SK-MEL-5 (cell line): ENCODE measurements at places on chromosomes 2 and 18.
A peak's percentile ranks its signal among the peaks of the same experiment; 100 is the strongest.

GRCh38 chr2:43943809-43944452 lies 51.9 kb downstream of the LRPPRC start:
- peak; percentile 98 for DNase-seq

GRCh38 chr2:236044191-236044590 lies 124.0 kb downstream of the GBX2 start:
- no peak for DNase-seq

DNA sequence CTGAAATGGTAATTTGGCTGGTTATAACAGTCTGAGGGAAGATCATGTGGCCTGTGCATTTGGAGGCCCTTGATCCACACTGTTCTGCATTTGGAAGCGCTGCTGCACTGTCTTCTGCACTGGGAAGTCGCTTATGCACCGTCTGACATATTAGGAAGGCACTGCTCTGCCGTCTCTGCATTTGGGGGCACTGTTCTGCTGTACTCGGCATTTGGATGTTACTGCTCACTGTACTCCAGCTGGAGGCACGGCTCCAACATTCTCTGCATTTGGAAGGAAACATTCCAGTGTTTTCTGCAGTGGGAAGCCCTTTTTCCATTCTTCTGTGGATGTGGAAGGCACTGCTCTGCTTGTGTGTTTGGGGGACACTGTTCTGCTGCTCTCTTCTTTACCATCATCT lies 9.6 kb upstream of the PROM2 start:
- no peak for DNase-seq

GRCh38 chr18:30810580-30810979 lies 232.0 kb downstream of the DSC3 start:
- no peak for DNase-seq

DNA sequence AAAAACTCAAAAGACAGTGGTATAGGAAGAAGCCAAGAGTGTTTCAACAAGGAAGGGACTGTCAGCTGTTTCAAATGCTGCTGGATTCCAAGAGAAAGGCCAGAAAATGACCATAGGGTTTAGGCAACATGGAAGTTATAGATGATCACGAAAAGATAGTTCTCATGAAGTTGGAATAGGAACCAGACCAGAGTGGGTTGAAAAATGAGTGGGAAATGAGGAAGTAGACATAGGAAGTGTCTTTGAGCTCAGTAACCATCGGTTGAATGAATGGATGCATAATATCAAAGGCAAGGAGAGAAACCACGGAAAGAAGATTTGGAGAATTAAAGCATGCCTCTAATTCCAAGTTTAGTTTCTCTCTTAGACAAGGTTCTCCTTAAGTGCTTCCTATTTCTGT lies 1.3 kb downstream of the NCAPH start:
- no peak for DNase-seq

DNA sequence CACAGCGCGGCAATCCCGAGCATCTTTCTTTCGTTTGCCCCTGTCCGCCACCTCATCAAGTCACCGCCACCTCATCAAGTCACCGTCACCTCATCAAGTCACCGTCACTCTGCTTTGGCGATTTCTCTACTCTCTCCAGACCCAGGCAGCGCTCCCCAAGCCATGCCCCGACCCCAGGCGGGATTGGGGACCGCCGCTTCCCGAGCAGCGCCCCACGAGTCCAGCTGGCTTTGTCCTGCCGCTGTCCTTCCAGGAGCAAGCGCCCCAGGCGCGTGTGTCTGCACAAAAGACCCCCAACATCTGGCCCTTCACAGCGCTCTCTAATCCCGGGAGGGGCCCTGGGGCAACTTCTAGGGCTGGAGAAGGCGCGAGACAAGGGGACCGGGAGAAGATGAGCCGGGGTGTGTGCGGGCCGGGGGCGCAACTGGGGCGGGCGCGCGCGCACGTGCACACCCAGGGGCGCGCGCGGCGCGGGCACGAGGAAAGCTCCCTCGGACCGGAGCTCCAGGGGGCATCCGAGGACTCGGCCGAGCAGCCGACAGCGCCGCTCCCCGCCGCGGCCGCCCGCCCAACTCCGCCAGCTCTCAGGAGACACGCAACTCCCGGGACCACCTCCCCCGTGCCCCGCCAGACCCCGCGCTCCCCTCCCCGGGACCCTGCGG lies 633 bp upstream of the RNF152 start:
- peak; percentile 52 for DNase-seq

DNA sequence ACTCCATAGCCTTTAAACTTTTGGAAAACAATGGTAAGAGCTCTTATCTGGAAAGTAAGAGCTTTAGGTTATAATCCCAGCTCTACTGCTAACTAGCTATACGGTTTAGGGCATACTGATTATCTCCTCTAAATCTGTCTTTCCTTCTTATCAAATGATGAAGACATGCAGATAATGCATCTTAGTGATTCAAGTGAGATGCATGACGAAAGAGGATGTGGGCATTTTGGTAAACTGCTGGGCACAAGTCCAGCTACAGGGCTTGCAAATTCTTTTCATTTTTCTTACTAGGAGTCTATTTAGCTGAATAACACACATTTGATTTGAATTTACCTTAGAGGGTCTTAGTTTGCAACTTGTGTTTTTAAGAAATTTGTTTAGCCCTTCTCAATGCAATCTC lies 1604.8 kb upstream of the ZEB2 start:
- no peak for DNase-seq

DNA sequence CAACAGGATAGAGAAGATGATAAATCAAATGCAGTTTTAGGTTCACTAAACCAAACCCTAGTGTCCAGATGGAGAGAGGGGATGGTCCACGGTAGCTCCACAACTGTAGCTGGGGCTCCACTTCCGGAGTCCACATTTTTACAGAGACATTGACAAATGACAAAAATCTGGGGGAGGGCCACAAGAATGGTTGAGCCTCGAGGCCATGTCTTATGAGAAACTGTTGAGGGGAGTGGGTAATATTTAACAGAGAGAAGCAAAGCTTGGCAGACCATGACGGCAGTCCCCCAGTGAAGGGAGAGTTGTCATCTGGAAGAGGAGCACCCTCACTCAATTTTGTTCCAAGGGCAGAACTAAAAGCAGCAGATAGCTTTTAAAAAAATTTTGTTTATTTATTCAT lies 17.6 kb upstream of the EPHA4 start:
- no peak for DNase-seq

DNA sequence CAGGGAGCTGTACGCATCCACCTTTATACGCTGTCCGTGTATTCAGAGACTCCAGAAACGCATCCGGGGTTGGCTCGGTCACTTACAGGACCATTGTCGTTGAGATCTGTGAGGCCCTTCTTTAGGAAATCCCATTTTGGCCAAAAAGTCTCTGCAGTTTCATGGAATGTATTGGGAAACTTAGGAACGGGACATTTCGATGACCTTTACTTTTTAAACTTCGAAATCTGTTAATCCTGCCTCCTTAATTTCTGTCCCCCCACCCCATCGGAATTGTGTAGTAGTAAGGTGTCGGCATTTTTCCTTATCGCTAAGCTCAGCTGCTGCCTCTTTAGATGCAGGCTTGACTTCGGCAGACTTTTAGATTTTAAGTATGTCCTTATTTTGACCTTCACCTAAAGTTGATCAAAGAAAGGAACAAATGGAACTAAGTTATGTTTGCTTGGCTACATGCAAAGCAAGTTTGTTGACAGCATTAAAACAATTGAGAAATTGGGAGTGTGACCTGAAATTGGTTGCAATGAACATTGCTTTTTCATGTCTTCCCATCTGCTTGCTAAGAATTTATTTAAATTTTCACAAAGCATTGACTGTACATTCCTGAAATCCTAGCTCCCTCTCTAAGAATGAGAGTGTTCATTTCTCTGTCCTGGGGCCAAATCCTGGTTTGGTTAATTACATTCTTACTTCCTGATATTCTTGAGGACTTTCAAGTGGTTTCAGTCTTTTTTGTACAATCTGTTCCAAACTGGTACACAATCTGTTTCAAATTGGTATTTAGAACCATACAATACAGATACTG lies 884 bp upstream of the RAPH1 start:
- peak; percentile 62 for DNase-seq

DNA sequence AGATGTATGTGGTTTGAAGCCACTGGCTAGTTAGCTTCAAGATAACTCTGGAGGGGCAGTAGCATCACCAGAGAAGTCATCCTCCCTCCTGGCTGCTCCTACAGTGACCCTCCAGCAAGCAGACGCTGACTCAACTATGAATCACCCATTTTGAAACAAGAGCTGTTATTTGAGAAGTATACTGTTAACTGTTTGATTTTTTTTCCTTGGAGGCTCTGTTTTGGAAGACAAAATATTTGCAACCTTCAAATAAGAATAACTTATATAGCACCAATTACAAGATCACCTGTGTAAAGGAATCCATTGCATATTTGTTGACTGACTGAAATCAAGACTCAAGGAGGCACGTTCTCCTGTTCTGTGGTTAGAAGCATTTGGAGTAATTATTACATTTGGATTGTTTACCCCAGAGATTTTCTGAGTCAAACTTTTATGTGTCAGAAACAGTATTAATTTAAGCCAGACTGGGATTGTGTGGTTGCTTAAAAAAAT lies 313.8 kb downstream of the MTX2 start:
- DNase-seq: peak; percentile 27

DNA sequence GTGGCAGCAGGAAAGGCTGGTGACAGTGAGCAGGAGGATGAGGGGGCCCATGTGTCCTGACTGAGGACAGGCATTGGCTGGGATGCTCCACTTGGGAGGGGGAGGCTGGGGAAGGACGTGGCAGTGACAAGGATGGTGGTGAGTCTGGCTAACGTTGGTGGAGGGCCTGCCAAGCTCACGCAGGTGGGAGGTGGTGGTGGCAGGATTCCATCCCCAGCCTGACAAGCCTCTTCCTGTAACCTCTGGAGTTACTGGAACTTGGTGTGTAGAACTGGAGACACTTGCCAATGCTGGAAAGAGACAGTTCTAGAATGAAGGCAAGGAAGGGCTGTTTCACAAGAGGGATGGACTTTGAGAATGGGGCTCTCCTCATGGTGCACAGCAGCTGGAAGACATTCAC lies 8.2 kb downstream of the PROM2 start:
- no peak for DNase-seq

DNA sequence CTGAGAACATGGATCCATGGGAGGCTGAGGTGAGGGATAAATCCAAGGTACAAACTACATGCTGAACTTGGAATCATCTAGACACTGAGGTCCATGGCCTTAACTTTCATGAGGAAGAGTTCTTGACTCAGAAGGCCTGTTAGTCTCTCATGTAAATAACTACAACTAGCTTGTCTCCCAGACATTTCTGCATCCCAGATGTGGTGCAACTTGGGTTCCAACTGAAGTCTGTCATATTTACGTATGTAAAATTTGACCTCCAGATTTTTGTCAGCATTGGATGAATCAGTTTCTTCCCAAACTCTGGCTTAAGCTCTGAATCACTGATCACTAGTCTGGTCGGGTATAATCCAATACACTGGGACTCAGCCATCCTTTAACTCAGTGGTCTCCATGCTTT lies 306.9 kb downstream of the PDE11A start:
- DNase-seq: no peak

- DNase-seq: peak; percentile 63
Measured at GRCh38 chr2:177392373-177393202, at the start of gene AGPS. Gene AGPS (plus strand): TSS chr2:177392773. CDS start chr2:177392790, 17 bp downstream.

- DNase-seq: no peak
Measured at GRCh38 chr2:160388464-160389263, 104.9 kb downstream of the RBMS1 start.

- DNase-seq: peak; percentile 99
Measured at GRCh38 chr2:29223851-29224692, 108.9 kb downstream of the CLIP4 start.
